Testis (tissue), 5 donors: ENCODE measurements at places on chromosomes 2 and 18. TPM values are rescaled to one million over a fixed set of nuclear protein-coding genes. Genes with fewer than 3 reads are reported as not detected.

GRCh38 chr2:36367895-36368353 lies 12.3 kb downstream of the CRIM1 start:
- H3K4me3 ChIP-seq, result no peak overlapping the region
- DNase-seq, result no peak
- H3K27me3 ChIP-seq, result no peaks in the 10 kb centered on the region
- no peaks in the 10 kb centered on the region for H3K36me3 ChIP-seq

EVX2 gene
- total RNA-seq, result 1.5 TPM

- no peaks in the 10 kb centered on the region for H3K27me3 ChIP-seq
- H3K4me3 ChIP-seq, result no peak overlapping the region
- no peak overlapping the region for H3K27ac ChIP-seq
- DNase-seq, result no peak
- H3K4me1 ChIP-seq, result no peaks in the 10 kb centered on the region
- no peaks in the 10 kb centered on the region for H3K36me3 ChIP-seq
Observed at GRCh38 chr18:27848336-27848735, 328.6 kb downstream of the CDH2 start.

GRCh38 chr2:176744146-176744545 lies 468.4 kb upstream of the HNRNPA3 start:
- no peaks in the 10 kb centered on the region for H3K36me3 ChIP-seq
- H3K4me1 ChIP-seq, result no peaks in the 10 kb centered on the region
- no peak overlapping the region for H3K27ac ChIP-seq
- no peak overlapping the region for H3K4me3 ChIP-seq
- DNase-seq, result no peak

GRCh38 chr2:29614295-29614830 lies 307.0 kb downstream of the ALK start:
- H3K4me1 ChIP-seq, result no peaks in the 10 kb centered on the region
- H3K27me3 ChIP-seq, result no peaks in the 10 kb centered on the region
- no peak for DNase-seq
- no peak overlapping the region for H3K4me3 ChIP-seq
- no peak overlapping the region for H3K27ac ChIP-seq

GRCh38 chr2:142472382-142472781 lies 341.6 kb upstream of the LRP1B start:
- no peaks in the 10 kb centered on the region for H3K4me1 ChIP-seq
- no peak for DNase-seq
- no peaks in the 10 kb centered on the region for H3K36me3 ChIP-seq
- H3K4me3 ChIP-seq, result no peak overlapping the region
- H3K27ac ChIP-seq, result no peak overlapping the region
- H3K27me3 ChIP-seq, result no peaks in the 10 kb centered on the region
